ENCODE measurements at places on chromosomes 1 and 21.
A peak's percentile ranks its signal among the peaks of the same experiment; 100 is the strongest.

GRCh38 chr1:117567976-117568375, 37.9 kb upstream of the TENT5C start:
- DNase-seq: no peak

DNA sequence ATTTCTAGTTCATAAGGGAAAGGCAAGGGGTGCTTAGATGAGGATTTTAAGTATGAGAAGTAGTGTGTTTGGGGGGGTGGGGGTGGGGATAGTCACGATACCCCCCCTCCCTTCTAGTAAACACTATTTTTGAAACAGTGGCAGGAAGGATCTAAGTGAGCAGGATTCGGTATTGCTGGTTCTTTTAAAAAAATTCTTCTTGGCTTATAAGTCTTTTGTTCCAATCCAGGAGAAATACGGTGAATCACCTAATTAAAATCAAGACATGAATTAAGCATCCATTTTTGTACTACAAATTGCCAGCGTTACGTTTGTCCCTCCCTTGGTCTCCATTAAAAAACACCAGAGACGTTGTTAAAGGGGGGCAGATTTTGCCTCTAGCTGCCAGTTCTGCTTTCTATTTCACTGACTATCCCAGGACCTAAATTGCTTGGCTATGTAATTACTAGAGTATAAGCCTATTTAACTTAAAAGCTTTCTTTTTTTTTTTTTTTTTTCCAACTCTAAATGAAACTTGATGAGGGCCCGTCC, 911 bp downstream of the LMO4 start:
- peak; percentile 76 for DNase-seq

DNA sequence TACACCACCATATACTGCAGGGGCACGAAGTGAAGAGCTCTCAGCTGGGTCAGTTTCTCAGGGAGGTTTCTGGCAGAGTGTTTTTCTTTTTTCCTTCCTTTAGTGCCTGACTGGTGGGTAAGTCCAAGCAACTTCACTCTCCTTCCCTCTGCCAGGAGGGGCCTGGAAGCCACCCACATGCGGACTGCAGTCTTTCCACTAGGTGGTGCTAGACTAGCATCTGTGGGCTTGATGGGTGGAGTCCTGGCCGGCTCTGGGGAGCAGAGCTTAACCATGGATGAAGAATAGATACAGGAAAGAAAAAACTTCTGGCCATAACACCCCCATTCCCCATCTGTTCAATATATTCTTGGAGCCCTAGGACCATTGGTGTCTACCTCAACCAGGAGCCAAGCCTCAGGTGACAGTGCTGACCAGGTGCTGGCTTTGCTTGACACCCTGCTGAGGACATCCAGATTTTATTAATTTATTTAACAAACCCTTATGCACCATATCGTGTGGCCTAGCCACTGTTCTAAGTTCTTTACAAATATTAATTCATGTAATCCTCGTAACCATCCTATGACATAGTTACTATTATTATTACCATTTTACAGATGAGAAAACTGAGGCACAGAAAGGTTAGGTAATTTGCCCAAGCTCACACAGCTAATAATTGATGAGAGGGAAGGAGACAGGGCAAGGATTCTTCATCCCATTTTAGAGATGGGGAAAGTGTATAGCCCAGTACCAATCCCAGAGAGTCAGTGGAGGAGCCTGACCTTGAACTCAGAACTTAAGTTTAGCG, 126.7 kb upstream of the CSF3R start:
- peak; percentile 74 for DNase-seq

DNA sequence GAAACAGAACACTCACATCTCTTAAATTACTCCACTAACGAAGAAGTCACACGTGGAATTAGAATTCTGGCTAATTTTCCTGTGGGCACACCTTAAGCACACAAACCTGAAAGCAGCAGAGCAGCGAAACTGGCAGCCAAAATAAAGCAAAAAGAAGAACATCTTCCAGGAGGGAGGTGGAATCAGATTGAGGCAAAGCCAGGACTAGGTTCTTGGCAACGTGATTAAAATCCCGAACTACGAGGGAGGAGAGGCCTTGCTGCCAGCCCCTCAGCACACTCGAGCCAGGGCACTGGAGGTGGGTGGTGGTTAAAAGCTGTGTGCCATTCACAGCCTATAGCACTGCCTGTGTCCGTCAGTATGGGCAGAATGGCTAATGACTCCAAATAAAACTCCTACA, 58.0 kb downstream of the HIVEP3 start:
- DNase-seq: no peak

DNA sequence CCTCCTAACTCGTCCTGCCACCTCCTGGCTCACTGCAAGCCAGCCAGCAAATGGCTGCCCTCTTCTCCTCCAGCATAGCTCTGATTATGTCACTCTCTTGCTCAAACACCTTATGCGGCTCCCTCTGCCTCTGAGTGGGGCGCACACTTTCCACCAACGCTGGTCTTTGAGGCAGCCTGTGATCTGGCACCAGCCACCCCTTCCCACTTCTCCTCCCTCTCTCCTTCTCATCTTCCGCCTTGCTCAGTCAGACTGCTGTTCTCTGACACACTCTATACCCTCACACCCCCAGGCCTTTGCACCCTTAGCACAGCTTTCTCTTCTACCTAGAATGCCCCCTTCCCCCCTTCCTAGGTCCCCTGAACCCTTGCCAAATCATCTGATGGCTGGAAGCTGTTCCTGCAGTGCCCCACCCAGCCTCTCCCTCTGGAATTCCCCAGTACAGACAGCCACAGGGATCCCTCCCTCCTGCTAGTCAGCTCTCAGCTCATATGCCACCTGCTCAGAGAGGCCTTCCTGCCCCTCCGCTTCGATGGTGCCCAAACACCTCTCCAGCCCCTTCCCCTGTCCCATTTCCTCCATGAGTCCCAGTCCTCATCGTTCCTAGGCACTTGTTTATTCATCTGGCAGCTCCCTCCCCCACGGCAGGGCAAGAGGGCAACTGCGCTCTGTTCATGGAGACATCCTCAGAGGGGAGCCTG, 21.7 kb upstream of the PEF1 start:
- DNase-seq: no peak

DNA sequence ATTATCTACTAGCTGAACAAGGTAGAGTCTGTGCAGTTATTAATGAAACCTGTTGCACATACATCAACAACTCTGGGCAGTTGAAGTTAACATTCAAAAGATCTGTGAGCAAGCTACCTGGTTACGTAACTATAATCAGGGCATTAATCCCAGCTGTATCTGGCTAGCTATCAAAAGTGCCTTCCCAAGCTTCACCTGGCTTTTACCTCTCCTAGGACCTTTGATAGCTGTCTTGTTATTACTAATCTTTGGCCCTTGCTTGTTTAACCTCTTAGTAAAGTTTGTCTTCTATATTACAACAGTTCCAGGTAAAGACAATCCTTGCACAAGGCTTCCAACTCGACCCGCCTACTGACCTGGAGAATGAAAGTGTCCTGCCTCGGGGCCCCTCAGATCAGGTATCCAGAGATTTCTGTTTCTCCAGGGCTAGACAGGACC, 29.6 kb upstream of the SLC6A9 start:
- no peak for DNase-seq

- no peak for DNase-seq
Measured at GRCh38 chr1:27166929-27167328, 12.0 kb upstream of the SLC9A1 start.
